ENCODE measurements at places on chromosomes 2 and 18. TPM values are rescaled to one million over a fixed set of nuclear protein-coding genes. Genes with fewer than 3 reads are reported as not detected.

The GKN1 gene
- total RNA-seq, result not detected

The OSR1 gene
- 36.5 TPM for total RNA-seq

The POU3F3 gene
- not detected for total RNA-seq

The SERPINB3 gene
- not detected for total RNA-seq

The EFR3B gene
- 1.4 TPM for total RNA-seq

The MGAT4A gene
- 0.28 TPM for total RNA-seq

The CCDC121 gene
- 1.3 TPM for total RNA-seq

All from smooth muscle cell of bladder (primary cell).